ENCODE measurements at places on chromosomes 2 and 18.

DNA sequence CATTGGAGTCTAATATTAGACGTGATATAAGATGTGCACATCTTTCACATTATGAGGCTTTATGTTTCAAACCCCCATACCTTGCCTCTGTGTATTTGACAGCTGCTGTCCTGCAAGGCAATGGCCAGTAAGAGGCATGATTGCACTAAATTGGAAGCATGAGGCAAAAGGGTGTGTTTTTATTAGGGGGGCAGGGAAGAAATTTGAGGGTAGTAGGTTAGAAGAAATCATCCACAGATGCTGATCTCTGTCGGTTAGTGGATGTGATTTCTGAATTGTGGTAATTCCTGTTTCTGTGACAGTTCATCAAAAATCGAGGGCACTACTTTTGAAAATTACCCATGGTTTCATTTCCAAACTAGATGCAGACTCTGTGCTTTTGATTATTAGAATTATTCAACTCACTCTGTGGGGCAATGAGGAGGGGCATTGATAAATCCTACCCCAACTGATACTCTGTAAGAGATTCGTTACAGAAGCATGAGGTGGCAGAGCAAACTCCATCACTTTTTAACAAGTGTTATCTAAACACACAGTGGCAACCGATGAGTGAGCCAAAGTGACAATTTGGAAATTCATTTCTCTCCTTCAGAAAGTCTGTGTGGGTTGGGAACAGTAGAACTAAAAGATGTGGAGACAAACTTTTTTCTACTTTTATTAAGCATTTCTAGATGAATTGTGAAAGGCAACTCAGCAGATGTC lies 453.0 kb downstream of the ARHGAP15 start:
- DNase-seq, result no peak

GRCh38 chr2:42298996-42299754 lies 61.8 kb downstream of the COX7A2L start:
- no peak for DNase-seq

DNA sequence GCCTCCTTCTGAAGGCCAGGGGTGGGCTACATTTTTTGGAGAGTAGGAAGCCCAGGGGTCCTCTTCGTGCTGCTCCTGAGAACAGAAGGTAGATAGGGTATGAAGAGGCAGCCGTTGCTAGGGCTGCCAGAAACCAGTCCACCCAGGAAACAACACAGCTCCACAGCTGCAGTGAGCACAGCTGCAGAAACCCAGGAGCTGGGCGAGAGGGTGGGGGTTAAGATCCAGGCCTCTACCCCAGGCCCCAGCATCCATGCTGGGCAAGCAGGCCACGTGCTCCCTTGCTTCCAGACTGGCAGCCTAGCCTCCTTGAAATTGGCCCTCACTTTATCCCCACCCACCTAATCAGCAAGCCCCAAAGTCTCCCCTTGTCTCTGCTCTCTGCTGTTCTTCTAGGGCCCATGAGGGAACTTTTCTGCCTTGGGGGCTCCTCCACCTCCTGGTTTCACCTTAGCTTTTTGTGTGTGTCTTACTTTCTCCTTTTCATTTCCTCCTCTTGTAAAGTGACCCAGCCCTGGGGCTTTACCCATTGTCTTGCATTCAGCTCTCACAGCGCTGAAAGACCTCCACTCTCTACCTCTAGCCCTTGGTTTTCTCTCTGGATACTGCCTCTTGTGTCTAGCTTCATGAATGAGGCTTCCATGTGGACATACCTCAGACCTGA lies 30.7 kb downstream of the STON1 start:
- no peak for DNase-seq

DNA sequence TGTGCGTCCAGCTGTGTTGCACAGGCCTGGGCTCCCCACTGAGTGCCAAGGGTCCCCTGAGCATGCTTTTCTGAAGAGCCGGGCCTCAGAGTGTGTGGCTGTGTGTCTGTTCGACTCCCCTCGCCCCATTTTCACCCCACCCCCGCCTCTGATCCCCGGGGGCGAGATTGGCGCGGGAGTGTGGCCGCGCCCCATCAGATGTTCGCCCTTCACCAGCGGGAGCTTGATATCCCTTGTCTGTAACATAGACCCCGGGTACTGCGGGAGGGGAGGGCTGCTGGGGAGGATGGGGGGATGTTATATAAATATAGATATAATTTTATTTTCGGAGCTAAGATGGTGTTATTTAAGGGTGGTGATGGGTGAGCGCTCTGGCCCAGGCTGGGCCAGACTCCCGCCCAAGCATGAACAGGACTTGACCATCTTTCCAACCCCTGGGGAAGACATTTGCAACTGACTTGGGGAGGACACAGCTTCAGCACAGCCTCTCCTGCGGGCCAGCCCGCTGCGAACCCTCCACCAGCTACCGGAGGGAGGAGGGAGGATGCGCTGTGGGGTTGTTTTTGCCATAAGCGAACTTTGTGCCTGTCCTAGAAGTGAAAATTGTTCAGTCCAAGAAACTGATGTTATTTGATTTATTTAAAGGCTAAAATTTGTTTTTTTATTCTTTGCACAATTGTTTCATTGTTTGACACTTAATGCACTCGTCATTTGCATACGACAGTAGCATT lies 1.5 kb downstream of the RHOB start:
- no peak for DNase-seq

DNA sequence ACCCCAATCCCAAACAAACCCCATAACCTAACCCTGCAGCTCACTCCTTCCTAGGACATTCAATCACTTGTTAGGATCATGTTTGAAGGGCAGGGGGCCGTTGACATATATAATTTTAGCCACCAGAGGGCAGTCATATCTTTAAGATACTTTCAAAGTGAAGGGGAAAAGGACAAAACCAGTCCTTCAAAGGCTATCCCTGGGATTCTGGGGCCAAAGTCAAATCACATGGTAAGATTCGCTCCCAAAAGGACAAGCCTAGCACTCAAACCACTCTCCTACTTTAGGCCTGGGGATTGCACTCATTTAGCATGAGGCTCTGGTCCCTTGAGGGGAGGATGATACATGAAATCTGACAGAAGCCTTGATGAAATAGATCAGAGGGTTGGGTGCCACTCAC lies 44.6 kb downstream of the HAUS1 start:
- peak; percentile 55 for DNase-seq

DNA sequence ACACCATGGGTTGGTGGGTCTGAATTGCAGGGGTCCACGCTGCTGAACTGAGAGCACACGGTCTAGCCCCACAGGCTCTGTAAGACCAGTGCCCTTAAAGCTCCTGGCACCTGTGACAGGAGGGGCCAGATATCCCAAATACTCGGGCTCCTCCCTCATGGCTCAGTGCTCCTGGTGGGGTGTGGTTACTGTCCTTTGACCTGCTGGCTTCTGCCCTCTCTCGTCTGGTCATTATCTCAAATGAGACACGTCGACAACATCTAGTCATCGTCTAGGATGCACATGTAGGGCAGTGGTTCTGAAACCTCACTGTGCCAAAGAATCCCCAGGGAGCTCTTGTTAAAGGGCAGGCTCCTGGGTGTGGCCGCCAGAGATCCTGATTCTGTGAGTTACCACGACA lies 258.4 kb downstream of the LOXHD1 start:
- no peak for DNase-seq

- no peak for DNase-seq
Measured at GRCh38 chr2:113052396-113052917, at the start of gene IL36B. Gene IL36B (minus strand): TSS chr2:113052867.

DNA sequence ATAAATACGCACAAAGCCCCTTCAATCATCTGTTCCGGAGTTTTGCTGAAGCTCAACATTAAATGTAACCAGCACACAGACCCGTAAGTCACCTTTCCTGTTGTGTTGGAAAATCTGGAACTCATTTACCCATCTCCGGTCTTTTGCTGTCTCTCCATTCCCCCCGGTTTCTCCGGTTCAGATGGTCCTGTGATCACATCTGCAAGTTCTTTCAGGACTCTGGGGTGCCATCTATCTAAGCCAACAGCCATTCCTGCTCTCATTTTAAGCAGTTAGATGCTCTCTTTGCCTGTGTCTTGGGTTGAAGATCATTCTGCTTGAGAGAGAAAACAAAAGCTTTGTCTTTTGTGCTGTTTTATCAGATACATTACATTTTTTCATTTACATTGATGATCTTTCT lies 91.7 kb upstream of the TGIF1 start:
- no peak for DNase-seq

DNA sequence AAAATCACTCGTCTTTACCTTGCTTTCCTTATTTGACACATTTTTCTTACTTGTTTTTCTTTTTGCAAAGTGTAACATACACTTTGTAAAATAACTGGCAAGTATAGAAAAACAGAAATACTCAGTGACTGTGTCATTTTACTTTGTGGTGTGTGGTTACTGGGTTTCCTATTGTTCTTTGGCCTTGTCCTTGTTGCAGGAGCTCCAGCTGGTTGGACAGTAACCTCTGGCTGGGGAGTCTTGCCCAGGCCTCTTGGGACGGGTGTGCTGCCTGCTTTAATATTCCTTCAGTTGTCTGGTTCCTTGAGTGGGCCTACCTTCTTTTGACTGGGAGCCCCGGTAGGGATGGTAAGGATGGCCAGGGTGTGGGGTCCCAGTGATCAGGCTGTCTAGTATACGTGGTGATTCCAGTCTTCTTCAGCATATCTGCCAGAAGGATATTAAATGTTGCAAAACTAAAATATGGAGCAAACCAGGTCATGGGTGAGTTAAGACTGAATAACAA lies 53.8 kb downstream of the RNF144A start:
- DNase-seq, result no peak

- DNase-seq, result peak; percentile 48
Measured at GRCh38 chr2:34096562-34097171, 497.6 kb upstream of the FAM98A start.

DNA sequence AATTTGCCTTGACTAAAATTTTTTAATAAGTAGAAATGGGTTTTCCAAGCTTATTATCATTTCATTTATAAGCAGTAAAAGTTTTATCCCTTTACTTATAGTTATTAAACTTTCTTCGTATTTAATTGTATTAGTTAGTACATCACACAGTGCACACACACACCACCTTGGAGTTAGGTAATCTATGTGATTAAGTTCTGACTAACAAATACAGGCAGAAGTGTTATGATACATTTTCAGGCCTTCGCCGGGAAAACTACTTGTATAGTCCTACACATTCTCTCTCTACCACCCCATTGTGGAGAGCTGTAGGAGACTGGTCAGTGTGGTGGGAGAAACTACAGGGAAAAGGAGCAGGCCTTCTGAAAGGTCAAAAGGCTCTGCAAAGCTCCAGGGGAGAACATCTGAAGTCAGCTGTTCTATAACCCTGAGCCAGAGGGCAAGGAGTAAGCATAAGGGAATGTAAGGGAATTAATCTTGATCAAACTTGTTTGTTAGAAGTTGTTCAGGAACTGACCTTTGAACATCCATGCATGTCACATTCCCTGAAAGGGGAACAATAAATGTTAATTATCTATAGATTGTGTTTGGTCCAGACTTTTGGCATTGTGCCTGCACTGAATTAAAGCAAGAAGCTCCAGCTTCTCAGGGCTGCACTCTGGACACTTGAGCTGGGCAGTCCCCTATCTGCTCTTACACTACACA lies 231.7 kb downstream of the FSIP2 start:
- DNase-seq, result no peak

- no peak for DNase-seq
Measured at GRCh38 chr2:165682546-165682945, 111.5 kb downstream of the GALNT3 start.

DNA sequence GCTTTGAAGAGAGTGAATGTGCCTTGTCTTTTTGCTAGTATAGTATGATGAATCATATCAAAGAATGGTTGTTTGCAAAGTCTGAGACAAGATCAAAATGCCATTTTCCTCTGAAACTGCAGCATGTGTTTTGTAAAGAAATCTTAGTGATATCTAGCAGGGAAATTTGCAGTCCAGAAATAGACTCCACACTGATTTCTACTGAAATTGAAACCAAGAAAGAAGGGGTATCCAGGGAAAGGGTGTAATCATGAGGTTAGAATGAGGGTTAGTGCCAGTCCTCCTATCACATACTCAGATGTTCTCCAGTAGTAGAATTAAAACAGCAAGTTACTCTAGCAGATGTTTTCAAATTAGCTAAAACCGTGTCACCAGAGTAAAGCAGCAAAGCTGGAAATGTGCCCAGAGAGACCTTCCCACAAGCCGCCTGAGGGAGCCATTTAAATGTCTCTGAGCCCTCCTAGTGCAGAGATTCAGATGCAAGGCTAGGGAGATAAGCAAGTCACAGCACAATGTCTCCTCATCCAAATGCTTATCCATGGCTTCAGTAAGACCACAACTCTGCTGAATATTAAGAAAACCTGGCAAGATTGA lies 4.9 kb downstream of the DLGAP1 start:
- no peak for DNase-seq

DNA sequence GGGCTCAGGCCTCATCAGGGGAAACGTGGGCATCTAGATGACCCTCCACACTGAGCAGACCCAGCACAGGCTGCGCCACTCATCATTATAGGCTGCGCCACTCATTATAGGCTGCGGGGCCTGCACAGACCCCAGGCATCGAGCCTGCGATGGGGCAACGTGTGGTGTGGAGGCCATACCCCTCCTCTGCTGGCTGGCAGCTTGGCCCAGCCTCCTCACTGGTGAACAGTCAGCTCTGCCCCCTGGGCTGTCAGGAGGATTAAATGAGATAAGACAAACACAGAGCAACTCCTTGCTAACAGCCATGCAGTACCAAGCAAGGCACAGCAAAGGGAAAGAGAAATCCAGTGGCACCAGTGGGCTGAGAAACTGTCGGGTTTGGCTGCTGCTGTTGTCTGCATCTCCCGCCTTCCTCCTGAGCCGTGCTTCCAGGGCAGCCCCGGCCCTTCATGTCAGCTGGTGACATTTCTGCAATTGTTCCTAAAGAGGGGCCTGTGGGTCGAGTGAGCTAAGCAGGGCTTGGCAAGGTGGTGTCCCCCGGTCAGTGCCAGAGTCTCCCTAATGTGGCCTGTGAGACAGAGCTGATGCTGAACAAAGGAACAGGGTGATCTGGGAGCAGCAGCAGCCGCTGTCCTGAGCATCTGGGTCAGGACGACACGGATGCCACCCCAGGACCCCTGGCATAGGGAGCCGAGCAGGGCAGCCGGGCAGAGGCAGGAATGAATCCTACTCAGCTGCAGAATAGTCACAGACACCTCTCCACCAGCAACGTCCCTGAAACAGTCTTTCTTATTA lies 48.7 kb downstream of the RRM2 start:
- no peak for DNase-seq

- no peak for DNase-seq
Measured at GRCh38 chr2:170744248-170745002, 25.8 kb upstream of the ERICH2 start.

GRCh38 chr2:28227498-28227897 lies 165.2 kb upstream of the FOSL2 start:
- no peak for DNase-seq

GRCh38 chr18:77007251-77007650 lies 125.3 kb downstream of the MBP start:
- no peak for DNase-seq

- DNase-seq, result no peak
Measured at GRCh38 chr2:25655316-25655715, 18.1 kb downstream of the DTNB start.
